Neural crest cell (in vitro differentiated cells): ENCODE measurements at places on chromosomes 7 and 10. TPM values are rescaled to one million over a fixed set of nuclear protein-coding genes. Genes with fewer than 3 reads are reported as not detected.

EIF5AL1 gene
- total RNA-seq = 0.18 and 0.21 TPM in 2 replicates

SPDYE1 gene
- not detected in 2 replicates for total RNA-seq

TMEM184A gene
- total RNA-seq = not detected in 2 replicates

HIP1 gene
- total RNA-seq = 84.4 and 87.3 TPM in 2 replicates

GAD2 gene
- total RNA-seq = 0.14 TPM in 1 of 2 replicates, not detected in the other

ANKRD30A gene
- not detected in 2 replicates for total RNA-seq

DAGLB gene
- total RNA-seq = 33.0 and 36.0 TPM in 2 replicates

PIP gene
- total RNA-seq = not detected in 2 replicates

GET4 gene
- total RNA-seq = 50.4 and 55.2 TPM in 2 replicates

- DNase-seq = no peak
These were observed 245.9 kb downstream of the MTERF1 start for GRCh38 chr7:91634485-91635177.

DNA sequence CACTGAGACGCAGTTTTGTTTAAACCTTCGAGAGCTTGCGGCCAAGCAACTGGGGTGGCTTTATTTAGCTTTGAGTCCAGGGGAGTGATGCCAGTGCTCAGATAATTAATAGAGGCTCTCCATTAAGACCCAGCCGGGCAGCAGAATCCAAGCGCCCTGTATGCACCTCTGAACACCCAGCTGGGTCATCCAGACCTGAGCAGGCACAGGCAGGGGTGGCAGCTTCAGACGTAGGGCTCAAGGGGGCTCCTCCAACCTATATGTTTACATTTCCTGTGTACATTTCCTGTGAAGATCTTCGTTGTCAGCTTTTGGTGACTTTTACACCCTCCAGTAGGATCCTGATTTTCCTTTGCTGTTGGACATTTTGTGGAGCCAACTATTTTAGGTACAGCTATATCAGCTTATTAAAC lies 719.5 kb downstream of the LRMDA start:
- no peak for DNase-seq

DNA sequence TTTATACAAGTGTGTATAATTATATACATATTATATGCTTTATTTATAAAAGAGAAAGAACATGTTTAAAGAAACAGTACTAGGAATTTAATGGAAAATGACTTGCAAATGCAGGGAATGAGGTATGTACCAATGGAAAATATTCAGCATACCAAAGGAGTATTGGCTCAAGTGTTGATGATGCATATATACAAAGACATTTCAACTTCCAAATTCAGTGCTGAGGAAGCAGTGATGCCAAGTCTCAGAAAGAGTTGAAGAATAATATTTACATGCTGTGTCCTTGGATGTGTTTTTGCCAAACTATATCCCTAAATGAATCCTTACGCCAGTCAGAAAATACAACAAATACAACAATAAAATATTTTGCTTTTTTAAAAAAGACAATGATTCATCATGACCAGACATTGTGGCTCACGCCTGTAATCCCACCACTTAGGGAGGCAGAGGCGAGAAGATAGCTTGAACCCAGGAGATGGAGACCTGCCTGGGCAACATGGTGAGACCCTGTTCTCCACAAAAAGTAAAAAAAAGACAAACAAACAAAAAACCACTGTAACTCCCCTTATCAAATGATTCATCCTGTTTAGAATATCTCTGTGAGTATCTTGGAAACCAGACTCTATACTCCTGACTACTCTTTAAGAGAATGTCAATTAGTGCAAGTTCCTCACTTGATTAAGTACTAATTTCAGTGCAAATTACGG lies 157.2 kb downstream of the CHRM2 start:
- DNase-seq = no peak

DNA sequence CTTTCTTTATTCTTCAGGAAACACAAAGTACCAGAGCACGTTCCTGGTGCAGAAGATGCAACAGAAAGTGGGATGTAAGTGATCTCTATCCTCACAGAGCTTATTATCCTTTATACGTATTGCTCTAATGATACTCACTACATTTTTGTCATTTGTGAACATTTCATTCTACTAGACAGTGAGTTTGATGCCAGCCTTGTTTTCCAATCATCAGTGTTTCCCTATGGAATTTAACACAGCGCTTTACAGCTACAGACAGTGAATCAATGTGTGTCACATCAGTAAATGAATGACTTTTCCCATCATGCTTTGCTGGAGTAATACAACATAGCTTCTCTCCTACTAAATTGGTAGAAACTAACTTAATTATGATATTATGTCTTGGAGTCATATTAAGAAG lies 175.5 kb downstream of the SDHAF3 start:
- no peak for DNase-seq

GRCh38 chr7:2115760-2116447 lies 116.8 kb downstream of the MAD1L1 start:
- DNase-seq = no peak

GRCh38 chr10:99170116-99170675 lies 65.5 kb downstream of the HPSE2 start:
- no peak for DNase-seq

- DNase-seq = no peak
These were observed 40.6 kb downstream of the TMEM60 start for GRCh38 chr7:77757589-77757988.

GRCh38 chr10:49319206-49319605 lies 20.2 kb downstream of the C10orf71 start:
- DNase-seq = no peak

DNA sequence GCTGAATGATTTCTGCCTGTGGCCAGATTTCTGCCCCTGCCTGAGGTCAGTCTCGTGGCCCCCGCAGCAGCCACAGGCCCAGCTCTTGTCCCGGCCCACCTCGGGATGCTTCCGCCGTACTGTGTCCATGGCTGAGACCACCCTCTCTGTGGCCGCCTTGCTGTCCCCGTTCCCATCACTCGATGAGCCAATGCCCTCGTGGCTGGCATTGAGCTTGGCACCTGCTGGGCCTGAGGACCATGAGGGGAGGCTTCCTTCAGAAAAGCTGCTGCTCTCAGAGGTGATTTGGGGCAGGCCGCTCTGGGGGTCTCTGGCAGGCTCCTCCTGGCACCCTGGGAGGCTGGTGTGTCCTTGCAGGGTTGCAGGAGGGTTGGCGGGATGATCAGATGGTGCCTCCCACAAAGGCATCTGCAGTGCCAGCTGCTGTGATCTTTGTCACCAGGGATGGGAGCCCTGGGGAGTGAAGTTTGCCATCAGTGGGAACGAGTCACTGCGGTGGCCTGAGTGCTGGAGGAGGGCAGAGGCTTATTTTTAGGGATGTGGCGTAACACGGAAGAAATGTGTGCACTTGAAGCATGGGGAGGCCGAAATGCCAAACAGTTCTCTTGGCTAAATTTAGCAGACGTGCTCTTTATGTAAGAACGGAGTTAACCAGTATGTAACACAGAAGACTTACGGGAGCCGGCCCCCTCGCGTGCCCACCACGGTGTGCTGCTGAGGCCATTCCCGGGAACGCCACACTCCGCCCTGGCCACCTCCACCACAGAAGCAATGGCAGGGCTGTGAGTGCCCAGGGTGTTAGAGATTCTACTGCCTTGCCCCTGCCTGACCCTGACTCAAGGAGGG lies 47.7 kb downstream of the VIPR2 start:
- DNase-seq = no peak

- DNase-seq = no peak
These were observed 63.6 kb upstream of the RAB18 start for GRCh38 chr10:27440478-27440877.

DNA sequence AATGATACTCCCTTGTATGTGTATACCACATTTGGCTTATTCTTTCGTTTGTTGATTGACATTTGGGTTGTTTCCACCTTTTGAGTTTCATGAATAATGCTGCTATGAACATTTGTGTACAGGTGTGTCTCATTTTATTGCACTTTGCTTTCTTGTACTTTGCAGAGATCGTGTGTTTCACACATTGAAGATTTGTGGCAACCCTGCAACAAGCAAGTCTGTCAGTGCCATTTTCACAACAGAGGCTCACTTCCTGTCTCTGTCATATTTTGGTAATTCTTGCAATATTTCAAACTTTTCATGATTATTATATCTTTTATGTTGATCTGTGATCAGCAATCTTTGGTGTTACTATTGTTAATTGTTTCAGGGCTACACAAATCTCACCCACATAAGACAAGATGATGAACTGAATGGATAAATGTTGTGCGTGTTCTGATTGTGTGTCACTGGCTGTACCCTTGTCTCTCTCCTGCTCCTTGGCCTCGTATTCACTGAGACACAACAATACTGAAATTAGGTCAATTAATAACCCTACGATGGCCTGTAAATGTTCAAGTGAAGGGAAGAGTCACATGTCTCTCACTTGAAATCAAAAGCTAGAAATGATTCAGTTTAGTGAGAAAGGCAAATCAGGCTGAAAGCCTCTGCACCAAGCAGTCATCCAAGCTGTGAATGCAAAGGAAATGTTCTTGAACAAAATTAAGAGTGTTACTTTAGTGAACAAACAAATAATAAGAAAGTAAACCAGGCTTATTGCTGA lies 133.6 kb upstream of the JCAD start:
- DNase-seq = no peak

DNA sequence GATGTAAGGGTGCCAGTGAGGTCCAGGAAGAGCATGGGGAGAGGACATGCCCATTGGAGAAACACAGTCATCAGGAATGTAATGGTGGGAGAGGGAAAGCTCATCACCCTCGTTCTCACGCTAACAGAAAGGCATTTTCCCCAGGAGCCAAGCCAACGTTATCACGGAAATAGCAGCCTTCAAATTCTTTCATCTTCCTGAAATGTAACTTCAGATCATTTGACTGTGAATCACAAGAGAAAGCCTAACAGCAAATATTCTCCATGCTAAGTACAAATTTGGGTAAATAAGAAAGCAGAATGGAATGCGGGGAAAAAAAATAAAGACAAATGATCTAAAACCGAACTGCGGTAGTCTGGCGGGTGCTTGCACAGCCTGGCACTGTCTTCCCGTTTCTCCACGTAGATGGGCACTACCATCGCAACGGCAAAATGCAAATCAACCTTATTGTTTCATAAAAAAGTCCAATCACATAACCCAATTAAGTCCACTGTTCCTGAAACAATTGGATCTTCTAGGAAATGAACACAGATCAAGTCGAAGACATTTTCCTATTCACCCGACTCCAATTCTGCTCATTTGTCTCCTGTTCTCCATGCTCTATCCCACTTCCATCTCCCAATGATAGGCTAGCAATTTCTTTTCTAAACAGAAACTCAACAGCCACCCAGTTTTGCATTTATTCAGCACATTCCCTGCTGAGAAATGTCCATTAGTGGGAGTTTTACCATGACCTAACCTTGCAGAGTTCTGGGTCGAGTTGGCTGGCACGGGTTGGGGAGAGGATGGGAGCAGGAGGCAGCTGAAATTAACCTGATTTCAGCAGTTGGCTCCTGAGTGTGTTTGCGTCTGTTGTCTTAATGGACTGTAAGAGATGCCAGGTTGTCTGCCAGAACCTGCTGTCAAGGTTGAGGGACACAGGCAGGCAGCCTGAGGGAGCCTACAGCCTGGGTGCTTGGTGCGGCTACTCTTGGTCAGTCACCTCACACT lies 74.6 kb upstream of the FRMD4A start:
- DNase-seq = no peak

DNA sequence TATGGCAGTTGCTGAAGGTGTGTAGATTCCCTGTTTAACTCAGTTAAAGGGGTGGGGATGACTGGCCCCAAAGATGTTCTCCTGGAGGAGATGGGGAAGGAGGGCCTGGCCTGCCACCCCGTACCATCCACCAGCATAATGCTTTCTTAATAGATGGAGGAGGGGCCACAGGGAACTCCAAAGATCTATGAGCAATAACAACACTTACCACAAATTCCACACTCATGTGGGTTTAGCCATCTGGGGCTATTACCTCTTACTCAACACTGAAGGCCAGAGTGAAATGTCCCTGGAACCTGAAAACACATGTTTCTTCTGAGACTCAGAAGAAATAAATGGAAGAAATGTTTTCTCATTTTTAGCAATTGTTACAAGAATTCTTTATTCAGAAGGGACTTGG lies 259.0 kb downstream of the CXCL12 start:
- no peak for DNase-seq

- no peak for DNase-seq
These were observed 104.0 kb upstream of the FAM133B start for GRCh38 chr7:92694211-92694610.

GRCh38 chr10:127694580-127695193 lies 42.3 kb upstream of the FOXI2 start:
- peak; percentile 66 for DNase-seq

GRCh38 chr7:98685541-98685940 lies 68.5 kb downstream of the NPTX2 start:
- no peak for DNase-seq
